Jurkat, Clone E6-1 (cell line): ENCODE measurements at places on chromosomes 13 and 19.

DNA sequence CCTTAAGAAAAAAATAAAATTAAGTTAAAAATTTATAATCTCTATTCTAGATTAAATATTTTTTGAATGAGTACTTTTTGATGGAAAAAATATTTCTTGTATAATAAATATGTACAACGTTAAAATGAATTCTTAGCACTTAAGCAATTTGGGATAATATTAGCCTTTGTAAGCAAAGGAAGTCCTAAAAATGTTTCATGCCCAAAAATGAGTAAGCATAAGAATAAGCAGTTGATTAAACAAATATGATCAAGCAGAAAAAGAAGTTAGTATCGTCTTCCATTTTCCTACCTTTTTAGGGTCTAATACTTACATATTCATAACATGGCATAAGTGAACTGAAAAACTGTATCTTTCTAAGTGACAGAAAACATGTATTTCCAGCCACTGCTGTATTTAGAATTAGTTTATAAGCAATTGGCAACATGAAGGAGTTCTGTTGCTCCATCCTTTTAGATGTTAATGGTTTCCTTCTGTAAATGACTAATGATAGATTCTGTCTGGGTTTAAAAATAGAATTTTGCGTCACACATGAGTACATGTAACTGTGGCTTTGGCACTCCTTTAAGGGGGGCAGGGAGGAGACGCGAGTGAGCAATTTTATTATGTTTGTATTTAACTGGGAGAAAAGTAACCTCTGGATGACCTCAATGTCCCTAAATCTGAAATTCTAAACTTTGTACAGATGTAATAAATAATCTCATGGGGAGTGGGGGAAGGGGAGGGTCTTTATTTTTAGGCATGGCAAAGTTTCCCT, 237.4 kb downstream of the RGCC start:
- no peak for DNase-seq

DNA sequence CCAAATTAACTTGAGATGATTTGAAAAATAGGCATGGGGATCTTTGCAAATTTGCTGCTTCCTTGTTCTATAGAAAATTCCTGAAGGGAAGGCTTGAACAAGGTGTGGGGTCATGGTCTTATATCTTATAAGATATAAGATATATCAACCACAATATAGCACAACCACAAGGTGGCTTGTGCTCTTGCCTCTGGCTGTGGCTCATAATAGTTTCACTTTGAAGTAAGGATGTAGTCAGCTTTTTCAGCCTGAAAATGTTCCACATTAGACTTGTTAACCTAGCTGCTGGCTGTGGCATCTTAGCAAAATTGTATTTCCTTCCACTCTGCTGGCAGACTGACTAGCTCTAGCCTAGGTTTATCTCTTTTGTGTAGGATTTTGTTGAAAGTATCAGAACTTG, 169.7 kb downstream of the KLF5 start:
- peak; percentile 85 for DNase-seq

- peak; percentile 75 for DNase-seq
Observed at GRCh38 chr19:39502640-39503417, 4.1 kb downstream of the DLL3 start.

DNA sequence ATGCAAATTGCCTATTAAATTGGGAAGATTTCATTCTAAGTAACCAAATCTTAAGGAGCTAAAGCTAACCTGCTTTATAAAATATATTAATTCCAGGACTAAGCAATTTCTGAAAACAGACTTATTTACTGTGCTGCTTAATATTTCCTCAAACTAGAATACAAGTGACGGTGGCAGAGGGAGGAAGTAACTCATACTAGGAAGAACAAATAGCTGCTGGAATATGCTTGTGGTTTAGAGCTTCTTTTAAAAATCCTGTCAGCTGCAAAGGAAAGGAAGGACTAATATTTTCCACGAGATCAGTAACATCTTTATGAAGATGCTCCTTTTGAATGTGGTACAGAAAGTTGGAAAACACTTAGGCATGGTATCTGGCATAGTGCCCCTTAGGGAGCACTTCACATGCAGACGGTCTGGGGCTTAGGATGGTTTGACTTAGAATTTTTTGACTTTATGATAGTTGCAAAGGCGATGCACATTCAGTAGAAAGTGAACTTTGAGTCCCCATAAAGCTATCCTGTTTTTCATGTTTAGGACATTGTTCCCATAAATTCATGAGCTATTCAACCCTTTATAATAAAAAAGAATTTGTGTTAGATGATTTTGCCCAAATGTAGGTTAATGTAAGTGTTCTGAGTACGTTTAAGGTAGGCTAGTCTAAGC, 3.4 kb upstream of the HNRNPA1L2 start:
- no peak for DNase-seq

GRCh38 chr13:73816702-73817101, 317.5 kb downstream of the KLF12 start:
- DNase-seq, result no peak

DNA sequence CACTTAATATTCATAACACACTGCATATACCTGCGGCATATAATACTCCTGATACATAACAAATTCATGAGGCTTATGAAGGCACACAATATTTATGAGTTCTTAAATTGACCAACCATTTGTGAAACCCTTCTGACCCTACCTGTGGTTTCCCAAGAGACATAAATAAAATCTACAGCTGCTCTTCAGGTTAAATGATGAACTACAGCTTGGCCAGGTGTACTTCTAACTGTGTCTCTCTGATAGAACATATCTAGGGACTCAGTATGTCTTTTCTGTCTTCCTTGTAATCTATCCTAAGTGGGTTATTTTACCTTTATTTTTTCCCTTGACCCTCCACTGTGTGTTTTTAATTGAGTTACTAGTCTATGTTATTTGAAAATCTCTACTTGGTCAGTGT, 189.9 kb upstream of the UFM1 start:
- DNase-seq, result no peak

- DNase-seq, result no peak
Observed at GRCh38 chr13:49649244-49649962, 21.1 kb downstream of the ARL11 start.

DNA sequence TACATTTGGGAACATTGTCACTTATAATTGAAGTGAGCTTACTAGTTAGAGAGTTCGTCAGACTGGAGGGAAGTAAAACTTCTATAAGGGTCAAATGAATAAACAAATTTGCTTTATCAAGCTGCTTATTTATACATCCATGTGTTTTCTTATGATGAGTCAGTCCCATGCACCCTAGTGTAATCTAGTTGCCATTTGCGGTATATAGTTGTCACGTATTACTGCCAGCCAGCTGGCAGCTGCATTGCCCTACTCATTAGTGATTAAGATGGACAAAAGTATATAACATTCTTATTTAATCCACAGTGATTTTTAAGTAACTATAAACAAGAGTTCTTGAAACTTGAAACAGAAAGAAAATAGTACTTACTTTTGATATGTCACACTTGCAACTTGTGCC, 182.4 kb downstream of the GPC6 start:
- no peak for DNase-seq

DNA sequence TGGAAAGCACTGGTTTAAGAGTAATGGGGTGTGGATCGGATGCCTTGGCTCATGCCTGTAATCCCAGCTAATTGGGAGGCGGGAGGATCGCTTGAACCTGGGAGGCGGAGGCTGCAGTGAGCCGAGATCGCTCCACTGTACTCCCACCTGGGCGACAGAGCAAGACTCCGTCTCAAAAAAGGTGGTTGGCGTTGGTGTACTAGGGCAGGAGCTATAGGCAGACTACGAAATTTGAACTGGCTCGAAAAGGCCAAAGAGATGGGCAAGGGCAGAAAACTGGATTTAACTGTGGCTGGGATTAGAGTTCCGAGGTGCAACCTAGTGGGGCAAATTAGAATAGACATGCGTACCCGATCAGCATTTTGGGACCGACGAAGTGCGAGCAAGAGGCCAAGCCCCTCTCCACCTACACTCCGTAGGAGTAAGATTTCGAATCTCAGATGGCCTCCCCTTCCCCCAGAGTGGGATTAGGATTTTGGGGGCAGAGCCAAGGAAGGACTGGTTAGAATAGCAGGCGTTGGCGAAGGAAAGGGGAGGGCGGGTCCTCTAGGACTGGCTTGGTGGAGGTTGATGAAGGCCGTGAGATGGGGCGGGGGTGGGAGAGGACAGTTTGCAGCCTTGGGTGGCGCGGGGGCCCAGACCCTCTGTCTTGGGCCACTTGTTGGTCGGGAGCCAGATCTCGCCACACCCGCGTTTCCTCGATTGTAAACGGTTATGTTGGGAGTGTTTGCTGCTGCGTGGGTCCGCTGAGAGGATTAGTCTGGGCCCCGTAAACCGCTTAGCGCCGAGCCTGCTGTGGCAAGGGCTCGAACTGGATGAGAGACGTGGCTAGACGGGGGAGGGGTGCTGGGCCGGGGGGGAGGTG, 2.0 kb upstream of the INAFM1 start:
- DNase-seq, result no peak

DNA sequence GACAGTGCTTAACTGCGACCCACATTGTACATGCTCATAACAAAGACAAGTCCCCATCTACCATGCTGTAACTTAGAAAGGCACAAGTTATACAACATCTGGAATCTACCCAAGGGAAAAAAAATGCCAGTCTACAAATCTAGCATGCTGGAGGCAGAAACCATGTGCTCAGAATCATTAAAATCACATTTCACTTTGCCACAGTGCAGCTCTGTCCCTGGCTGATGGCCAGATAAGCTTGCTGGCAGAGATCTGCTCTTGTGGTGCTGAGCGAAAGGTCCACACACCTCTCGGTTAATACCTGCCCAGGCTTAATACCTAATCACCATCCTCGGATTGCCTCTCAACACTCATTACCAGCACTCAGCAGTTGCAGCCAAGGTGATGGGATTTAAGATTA, 74.1 kb upstream of the UQCRFS1 start:
- DNase-seq, result no peak

DNA sequence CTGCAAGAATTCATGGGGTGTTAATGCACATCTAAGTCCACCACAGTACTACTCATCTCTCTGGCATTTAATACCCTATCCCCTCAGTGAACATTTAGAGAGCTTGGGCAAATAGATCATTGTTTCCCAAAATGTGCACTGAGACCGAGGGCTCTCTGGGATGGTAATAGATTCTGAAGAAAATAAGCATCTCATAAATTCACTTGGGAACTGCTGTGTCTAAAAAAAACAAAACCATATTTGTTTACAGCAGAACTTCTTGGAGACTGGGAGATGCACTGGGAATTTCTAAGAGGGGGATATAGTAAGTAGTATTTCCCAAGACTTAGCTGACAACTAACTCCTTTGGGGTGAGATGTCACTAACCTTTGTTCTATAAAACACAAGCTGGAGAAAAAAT, 58.4 kb downstream of the ENOX1 start:
- no peak for DNase-seq

DNA sequence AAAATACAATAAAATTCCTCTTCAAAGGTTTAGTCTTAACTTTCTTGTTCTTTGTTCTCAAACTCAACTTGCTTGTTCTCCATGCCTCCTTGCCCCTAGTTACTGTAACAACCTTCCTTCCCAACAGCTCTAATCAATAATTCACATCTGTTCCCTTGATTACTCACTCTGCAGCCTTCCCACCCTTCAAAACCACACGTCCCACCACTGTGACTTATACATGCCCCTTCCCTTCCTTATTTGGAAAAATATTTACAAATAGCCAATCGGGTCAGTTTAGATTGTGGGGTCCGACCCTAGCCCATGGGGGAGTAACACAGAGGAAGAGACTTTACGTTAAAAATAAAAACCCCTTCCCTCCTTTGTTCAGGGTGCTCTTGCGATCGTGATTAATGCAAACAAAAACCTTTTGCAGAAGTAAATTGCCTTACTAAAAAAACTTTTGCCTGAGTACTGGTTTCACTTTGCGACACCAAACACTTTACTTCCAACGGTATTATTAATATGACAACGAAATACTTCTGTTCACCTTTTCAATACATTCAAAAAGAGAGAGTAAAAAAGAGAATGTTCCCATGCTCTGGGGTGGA, 512 bp upstream of the ZNF93 start:
- DNase-seq, result no peak

GRCh38 chr19:34306213-34306661, 51.9 kb downstream of the GARRE1 start:
- DNase-seq, result no peak

DNA sequence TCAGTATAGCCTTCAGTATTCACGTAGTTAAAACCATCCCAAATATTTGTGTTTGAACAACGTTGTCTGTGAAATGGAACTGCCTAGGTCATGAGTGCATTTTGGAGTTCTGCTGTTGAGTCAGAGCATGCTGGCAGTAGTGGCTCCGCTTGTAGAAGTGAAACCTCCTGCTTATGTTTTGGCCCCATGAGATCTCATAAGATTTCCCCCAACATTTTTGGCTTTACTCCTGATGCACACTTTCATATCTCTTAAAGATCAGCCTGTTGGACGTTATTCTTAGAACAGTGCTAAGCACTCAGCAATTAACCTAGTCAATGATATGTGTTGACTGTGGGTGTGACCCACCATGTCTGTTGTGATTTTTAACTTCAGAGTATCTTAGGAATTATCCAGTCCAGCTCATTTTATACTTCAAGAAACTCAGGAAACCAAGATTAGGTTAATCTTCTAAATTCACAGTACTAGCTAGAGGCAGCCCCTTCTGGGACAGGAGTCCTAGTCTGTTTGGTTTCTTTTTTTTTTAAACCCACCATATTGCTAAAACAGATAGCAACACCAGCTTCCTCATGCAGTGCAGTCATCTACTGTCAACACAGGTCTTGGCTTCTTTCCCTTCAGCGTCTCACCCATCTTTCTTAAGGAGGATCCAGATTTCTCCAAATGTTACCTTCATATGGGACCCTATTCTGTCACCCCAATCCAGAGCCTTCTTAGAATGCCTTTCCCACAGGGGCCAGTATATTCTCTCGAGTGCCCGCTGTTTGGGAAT, 26.2 kb downstream of the RAP2A start:
- no peak for DNase-seq

GRCh38 chr13:80141123-80141849, 199.6 kb downstream of the SPRY2 start:
- DNase-seq, result no peak

DNA sequence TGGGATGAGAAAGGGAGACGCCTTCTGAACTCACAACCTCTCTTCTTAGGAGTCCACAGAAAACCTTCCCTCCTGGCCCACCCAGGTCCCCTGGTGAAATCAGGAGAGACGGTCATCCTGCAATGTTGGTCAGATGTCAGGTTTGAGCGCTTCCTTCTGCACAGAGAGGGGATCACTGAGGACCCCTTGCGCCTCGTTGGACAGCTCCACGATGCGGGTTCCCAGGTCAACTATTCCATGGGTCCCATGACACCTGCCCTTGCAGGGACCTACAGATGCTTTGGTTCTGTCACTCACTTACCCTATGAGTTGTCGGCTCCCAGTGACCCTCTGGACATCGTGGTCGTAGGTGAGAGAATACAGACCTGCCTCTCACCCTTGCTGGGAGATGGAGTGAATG, 3.3 kb downstream of the KIR3DL3 start:
- DNase-seq, result no peak

DNA sequence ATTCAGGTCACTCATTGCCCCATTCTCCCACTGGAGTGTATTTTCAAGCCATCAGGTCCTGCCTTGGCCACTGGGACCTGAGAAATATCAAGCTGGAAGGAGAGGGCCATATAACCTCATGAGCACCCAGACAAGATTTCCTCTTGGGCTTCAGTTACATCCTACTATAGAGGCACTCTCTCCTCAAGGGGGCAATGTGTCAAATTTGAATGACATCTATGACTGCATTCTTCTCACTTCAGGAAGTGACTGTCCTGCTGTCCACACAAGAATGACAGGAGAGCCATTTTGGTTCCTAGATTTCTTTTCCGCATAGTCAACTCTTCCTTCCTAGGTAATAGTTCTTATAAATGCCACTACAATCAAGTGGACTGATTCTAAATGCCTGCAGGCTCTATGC, 416.2 kb downstream of the DIAPH3 start:
- DNase-seq, result no peak

GRCh38 chr19:56117376-56117884, 3.7 kb downstream of the ZNF787 start:
- no peak for DNase-seq
